Cortex of kidney (tissue), 1 donor: ENCODE measurements at places on chromosomes 1 and 21.

DNA sequence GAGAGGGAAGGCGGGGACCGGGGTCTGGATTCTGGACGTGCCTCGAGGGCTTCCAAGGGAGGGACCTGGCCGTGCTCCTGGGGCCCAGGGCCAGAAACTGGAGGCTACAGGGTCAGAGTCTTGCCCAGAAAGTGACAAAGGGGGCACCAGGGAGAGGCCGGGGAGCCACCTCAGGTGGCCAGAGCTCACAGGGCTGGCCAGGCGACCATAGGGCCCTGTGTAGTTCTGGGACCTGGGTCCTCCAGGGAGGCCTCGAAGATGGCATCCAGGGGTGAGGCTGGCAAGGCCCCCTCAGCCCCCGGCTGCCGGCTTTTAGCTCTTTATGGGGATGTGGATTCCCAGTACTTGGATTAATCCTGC is 14.3 kb upstream of the LRRC3 start:
- no peak for DNase-seq

DNA sequence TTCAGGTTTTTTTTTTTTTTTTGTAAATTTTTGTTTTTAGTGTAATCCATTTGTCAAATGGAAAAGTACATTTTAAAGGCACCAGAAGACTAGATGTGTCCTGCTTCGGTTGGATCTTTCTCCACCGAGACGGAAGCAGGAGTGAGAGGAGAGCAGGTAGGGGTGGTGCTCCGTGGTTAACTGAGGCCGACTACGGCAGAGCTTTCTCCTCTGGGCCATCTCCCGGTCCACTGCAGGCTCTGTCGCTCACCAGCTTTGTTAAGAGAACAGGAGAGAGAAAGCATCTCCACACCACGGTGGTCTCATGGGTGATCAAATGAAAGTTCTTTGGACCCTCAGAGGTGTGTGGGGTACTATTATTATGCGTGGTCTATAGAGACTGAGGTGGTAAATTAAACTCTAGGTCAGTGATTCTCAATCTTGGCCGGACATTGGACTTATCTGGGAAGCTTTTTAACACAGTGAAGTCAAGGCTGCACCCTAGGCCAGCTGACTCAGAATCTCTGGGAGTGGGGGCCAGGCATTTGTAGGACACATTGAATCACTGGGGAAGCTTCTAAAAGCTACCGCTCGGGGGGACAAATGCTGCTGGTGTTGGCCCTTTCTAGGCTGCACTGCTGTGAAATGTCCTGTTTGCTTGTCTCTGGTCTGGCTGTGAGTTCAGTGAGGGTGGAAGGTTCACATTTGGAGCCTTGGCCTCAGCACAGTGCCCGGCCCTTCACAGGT is 25.0 kb downstream of the ABCA4 start:
- no peak for DNase-seq

DNA sequence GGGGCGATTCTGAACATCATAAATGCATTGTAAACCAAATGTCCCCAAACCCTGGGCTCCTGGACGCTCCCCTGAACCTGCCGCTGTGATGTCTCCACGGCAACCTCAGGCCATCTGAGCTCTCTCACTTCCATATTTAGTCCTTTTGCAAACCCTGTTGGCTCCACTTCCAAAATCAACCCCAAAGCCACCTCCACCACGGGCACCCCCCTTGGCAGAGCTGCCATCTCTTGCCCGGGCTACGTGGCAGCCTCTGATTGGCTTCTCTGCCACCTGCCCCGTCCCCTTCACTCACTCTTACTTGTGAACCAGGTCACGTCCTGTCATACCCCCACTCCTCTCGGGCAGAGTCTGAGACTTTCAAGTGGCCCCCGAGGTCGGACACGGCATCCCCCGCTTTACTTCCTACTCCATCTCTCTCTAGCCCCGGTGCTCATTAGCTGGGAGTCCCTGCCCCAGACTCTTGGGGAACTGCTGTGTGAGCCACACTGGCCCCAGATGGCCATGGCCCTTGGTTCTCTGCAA is 15.8 kb downstream of the PRXL2B start:
- no peak for DNase-seq

- DNase-seq, result no peak
Observed at GRCh38 chr1:92410706-92411105, 76.0 kb downstream of the GFI1 start.

DNA sequence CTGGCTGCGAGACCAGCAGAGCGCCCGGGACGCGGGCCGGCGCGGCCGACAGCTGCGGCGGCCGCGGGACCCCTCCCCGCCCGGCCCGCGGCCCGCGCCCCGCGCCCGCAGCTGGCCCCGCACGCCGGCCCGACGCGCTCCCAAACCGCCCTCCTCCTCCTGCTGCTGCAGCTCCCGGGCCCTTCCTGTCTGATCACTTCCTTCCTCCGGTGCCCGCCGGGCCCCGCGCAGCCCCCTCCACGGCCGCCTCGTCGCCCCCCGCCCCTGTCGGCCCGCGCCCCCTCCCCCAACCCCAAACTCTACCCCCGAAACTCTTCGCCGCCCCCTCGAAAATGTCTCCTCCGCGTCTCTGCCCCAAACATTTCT is 594 bp downstream of the LUZP1 start:
- DNase-seq, result no peak

DNA sequence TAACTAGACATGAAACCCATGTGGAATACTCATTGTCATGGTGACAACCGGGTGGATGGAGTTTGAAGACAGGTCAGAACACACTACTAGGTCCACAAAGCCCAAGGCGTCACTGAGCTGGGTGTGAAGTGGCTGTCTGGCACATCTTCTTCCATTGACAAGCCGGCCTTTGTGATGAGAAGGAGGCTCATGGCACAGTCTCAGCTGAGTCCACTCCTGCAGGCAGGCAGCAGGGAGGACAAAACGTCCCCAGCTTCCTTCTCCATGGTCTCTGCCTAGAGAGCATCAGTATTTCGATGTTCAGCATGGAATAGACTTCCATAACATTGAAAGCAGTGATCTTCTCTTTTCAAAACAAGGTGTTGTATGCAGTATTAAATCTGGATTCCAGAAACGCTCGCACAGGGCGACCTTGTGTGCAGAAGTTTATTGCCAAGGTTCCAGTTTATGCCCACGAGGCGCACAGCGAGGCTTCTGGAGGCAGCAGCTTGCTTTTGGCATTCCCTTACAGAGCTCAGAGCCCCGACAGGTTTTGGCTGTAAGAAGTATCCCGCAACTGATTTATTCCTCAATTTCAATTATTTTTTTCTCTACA is 104.2 kb downstream of the SIM2 start:
- no peak for DNase-seq

GRCh38 chr1:203036537-203036936 is 10.2 kb downstream of the PPFIA4 start:
- DNase-seq, result no peak

DNA sequence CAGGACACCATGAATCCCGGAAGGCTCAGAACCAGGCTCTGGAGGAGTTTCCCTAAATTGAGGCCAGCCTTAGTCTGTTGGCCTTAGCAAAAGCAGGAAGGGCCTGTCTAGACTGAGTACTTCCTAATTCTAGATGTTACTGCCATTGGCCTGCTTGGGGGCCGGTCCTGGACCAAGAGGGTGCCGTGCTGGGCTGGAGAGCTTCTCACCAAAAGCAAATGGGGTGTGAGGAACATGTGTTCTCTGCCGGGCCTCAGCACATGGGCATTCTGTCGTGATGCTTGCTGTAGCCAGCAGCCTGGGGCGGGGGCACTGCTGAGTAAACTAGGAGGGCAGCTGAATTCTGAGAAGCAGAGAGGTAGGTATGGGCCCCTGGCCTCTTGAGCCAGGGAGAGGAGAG is 35.7 kb upstream of the MAN1C1 start:
- no peak for DNase-seq

- DNase-seq, result no peak
Observed at GRCh38 chr1:42971841-42972291, 13.2 kb upstream of the SLC2A1 start.

- no peak for DNase-seq
Observed at GRCh38 chr1:147640553-147641165, 29.7 kb downstream of the ACP6 start.

DNA sequence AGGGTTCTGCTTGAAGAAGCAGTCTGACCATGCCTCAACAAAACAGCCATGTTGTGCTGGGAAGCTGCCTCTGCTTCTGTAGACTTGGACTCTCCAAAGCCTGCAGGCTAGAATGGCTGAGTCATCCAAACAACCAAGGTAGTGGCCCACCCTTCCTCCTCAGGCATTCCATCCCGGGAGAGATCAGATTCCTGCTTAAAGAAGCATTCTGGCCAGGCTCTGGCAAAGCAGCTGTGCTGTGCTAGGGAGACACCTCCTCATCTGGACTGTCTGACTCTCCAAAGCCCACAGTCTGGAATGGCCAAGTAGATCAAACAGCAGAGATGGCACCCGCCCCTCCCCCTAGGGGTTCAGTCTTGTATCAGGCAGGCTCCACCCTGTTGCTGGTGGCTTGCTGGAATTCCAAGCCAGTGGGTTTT is 38.3 kb upstream of the F3 start:
- no peak for DNase-seq

DNA sequence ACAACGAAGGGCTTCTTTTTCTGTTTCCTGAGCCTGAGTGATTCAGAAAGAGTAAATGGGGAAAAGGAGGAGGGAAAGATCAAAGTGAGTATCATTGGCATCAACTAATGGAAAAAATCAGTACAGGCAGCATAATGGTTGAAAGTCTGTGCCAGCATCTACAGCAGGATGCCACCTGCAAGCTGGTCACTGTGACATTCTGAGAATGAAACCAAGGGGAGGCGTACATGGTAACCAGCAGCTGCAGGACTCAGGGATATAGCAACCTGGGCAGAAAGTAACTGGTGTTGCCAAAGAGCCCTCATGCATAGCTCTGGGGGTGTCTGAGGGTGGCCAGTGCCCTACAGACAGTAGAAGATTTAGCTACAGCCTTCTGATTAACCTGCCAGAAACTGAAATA is 305.9 kb downstream of the BRINP2 start:
- DNase-seq, result no peak

DNA sequence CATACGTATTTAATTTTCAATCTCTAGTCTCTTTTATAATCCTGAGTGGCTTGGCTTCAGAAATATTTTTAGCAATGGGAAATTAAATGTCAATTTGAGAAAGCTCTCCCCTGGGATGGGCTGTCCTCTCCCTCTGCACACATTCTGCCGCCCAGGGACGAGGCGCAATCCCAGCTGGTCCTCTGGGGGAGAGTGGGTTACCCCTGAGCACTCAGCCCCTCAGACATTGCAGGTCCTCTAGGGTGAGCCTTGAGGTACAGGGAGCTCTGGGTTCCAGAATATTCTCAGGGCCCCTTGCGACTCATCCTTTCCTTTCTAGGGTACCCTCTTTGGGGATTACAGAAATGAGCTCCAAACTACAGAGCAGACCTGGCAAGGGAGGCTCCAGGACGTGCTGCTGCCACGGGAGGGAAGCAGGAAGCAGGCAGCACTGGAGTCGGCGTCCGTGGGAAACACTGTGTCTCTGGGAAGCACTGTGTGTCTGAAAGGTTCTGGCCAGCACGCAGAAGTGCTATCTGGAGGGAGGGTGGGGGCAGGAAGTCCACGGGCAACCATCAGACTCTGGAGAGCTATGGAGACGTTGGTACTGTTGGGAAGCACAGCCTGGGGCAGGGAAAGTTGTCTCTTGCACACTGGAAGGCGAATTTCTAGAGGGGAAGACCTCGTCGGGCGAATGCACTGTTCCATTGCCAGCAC is 343.3 kb upstream of the VAMP3 start:
- DNase-seq, result no peak

DNA sequence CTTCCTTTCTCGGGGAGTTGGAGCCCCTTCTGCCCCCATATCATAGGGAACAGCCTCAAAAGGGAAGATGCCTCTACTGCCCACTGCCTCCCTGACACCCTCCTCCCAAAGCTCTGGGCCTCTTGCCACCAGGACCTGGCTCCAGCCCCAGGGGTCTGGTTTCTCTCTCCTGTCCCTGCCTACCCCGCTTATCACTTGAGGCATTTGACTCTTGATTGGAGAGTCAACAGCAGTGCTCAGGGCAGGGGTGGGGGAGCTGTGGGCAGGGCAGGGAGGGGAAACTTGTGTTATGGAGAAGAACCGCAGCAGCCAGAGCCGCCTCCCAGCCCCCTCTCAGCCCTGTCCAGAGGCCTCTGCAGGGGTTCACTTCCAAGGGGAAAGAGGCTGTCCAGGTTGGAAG is 573 bp downstream of the TRIM63 start:
- no peak for DNase-seq

DNA sequence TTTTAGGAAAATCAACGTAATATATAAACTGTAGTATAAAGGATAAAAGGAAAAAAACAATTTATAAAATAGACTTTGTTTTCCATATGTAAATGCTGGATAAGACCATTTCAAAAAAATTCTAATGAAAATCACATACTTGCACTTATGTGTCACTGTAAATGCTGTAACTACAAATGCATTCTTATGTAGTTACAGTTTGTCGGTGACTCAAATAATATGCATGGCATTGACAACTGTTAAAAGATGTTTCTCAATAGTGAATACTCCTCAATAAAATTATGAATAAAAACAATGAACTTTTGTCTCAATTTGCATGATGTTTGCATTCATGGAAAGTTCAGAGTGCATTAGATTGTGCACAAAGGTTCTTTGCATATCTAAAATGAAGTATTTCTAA is 614.0 kb upstream of the CHRM3 start:
- DNase-seq, result no peak
